ENCODE measurements at places on chromosomes 11 and 22. TPM values are rescaled to one million over a fixed set of nuclear protein-coding genes. Genes with fewer than 3 reads are reported as not detected.

LIPT2 gene
- 4.1 TPM for total RNA-seq

GRCh38 chr11:124875943-124876817 is 10.9 kb downstream of the ROBO3 start:
- DNase-seq: peak; percentile 89

GRCh38 chr11:102312667-102313066 is 4.6 kb upstream of the BIRC3 start:
- no peak for DNase-seq

DNA sequence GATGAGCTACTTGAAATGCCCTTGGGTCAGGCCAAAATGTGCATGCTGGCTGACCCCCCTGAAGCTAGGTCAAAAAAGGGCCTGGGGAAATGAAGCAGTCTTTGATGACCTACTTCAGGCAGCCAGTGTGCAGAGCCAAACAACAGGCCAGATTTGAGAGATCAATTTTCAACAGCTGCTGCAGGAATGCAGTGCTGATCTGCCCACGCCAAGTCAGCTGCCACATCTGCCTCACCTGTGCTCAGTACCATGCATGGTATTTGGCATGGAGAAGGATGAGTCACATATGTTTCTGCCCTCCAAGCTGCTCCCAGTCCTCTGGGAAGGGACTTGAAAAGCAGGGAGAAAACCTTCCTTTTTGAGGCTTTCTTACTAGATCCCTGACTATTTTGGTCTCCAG is 35.8 kb downstream of the MTNR1B start:
- DNase-seq: no peak

DNA sequence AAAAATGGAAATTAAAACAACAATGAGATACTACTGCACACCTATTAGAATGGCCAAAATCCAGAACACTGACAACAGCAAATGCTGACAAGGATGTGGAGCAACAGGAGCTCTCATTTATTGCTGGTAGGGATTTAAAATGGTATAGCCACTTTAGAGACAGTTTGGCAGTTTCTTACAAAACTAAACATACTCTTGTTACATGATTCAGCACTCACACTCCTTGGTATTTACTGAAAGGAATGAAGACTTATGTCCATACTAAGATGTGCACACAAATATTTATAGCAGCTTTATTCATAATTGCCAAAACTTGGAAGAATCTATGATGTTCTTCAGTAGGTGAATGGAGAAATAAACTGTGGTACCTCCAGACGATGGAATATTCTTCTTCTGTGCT is 40.8 kb downstream of the PGM2L1 start:
- DNase-seq: no peak
